ENCODE measurements at places on chromosomes 3 and 15.

DNA sequence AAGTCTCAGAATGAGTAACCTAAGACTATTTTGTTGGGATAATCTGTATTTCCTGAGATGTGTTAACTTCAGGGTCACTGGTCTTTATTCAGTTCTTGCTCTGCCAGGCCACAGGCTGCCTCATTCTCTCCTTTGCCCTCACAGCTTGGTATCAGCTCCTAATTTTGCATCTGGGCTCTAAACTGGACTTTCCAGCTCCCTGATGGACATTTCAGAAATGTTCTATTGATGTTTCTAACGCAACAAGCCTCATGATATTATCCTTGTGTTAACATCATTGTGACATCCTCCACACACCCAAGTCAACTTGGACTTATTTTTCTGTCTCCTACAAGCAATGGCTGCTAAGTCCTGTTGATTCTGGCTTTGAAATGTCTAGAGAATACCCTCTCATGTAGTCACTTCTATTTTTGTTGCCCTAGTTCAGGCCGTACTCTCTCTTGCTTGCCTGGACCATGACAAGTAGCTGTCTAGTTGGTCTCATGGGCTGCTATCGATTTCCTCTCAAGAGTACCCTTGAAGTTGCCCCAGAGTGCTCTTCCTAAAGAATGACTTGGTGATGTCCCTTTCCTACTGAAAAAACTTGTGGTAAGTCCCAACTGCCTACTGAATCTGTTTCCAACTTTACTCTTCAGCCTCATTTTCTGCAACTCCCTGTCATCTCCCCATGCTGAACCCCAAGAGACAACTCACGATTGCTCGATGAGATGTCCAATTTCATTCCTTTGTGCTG lies 52.7 kb downstream of the CHST2 start:
- DNase-seq, result no peak

- DNase-seq, result peak; percentile 34
These were observed 224.1 kb upstream of the TPRG1 start for GRCh38 chr3:188947401-188948280.

DNA sequence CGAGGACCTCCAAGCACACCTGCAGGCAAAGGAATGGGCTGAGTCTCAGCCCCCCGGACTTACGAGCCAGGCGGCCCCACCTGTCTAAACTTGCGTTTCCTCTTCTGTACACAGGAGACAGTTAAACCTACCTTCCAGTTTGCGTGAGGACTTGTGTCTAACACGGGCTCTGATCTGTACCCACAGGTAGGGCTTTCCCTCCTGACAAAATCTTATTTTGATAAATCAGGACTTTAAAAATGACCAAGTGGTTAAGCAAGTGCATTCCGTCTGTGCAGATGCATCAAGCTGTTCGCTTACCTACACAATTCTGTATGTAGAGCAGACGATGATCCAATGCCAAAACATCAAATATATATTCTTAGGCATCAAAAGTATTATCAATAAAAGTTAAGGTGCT lies 238.0 kb downstream of the XXYLT1 start:
- DNase-seq, result no peak

DNA sequence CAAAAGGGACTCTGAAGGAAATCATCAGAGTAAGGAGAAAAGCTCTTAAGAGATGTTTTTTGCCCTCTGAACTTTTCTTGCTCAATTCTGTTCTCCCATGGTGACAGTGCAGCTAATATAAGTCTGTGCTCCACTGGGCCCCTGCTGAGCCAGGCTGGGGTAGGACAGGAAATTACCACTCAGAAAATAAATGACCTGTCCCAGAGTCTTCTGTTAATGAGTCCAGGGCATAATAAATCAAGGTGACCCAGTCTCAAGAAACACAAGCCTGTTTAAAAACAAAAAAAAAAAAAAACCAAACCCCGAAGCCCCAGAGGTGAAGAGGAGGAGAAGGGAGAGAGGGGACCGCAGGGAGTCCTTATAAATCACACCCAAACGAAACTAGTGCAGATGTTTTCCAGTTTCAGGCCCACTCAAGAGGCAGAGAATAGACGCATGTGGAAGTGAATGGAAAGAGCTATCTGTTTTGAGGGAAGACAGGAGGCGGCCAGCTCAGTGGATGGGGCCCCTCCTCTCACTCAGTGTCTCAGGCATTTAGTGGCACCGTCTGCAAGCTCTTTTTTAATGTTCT lies 59.8 kb upstream of the BOC start:
- no peak for DNase-seq

GRCh38 chr3:47825590-47825989 lies 22.7 kb downstream of the DHX30 start:
- no peak for DNase-seq

DNA sequence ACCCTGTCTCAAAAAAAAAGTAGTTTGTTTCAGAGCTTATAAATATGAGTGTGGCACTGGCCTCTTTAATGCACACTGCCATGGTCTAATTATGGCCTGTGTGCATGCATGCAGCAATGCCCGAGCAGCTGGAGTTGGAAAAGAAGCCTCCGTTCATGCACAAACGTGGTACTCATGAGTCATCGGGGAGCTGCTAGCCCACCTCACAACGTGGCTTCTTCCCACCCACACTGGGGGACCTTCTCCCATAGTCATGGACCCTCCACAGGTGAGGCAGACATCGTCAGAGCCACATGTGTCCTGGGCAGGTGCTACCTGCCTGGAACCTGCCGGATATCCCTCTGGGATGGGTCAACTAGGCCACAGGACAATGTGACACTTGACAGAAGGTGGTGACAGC lies 66.7 kb downstream of the ATP10A start:
- no peak for DNase-seq

- no peak for DNase-seq
These were observed 79.5 kb upstream of the KCNMB2 start for GRCh38 chr3:178456621-178457285.

- no peak for DNase-seq
These were observed 107.8 kb downstream of the CTNNB1 start for GRCh38 chr3:41307065-41307464.

- DNase-seq, result no peak
These were observed 95.2 kb downstream of the NR1D2 start for GRCh38 chr3:24040311-24040710.

- DNase-seq, result peak; percentile 60
These were observed 7.9 kb downstream of the FAH start for GRCh38 chr15:80160570-80161156.

GRCh38 chr15:56168394-56168793 lies 75.3 kb downstream of the RFX7 start:
- no peak for DNase-seq

GRCh38 chr3:155495387-155495786 lies 201.9 kb upstream of the STRIT1 start:
- no peak for DNase-seq

DNA sequence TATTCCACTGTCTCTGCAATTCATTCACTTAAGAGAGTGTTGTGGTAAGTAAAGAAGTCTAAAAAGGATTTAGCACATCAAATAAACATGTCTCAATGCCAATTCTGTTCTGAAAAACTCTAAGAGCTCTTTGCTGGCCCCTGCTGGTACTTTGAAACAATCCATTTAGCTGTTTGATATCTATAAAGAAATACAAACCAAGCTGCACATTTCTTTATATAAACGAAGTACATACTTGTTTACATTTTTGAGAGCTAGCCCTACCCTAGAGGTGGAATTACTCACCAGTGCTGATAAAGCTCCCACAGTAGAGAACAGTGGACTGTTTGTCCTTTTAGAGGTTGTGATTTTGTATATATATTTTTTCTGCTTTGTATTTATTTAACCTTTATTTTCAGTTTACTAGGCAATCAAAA lies 75.5 kb downstream of the NEDD4 start:
- DNase-seq, result no peak

- no peak for DNase-seq
These were observed 26.3 kb downstream of the ALS2CL start for GRCh38 chr3:46667061-46667621.

GRCh38 chr3:15952543-15953175 lies 154.9 kb upstream of the ANKRD28 start:
- DNase-seq, result no peak

DNA sequence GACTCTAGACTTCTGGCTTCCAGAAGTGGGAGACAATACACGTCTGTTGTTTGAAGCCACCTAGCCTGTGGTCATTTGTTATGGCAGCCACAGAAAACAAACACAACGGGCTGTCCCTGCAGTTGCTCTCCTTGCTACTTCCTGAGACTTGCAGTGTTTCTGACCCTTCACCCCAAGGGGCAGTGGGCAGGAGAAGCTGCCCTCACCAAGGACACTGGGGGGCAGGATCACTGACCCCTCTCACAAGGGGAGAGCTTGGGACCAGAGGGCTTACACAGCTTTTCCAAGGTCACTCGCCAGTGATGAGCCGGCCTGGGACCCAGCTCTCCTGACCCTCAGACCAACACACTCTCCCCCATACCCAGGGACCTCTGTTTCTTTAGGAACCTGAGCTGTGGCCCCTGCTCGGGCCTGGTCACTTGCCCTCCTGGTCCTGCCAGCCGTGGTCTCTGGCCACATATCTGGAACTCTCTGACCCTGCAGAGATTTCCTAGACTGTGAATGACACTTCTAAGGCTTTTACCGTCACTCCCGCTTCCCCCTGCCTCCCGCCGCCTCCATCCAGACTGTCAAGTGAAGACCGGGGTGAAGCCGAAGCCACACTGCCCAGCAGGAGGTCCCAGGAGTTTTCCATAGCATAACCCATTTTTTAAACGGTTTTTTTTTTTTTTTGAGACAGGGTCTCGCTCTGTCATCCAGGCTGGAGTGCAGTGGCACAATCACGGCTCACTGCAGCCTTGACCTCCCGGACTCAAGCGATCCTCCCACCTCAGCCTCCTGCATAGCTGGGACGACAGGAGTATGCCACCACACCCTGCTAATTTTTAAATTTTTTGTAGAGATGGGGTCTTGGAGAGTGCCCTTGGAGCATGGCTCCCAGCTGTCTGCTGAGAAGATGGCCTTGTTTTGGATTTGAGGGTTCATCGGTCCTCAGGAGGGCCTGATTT lies 4.4 kb downstream of the ATP2B2 start:
- no peak for DNase-seq

DNA sequence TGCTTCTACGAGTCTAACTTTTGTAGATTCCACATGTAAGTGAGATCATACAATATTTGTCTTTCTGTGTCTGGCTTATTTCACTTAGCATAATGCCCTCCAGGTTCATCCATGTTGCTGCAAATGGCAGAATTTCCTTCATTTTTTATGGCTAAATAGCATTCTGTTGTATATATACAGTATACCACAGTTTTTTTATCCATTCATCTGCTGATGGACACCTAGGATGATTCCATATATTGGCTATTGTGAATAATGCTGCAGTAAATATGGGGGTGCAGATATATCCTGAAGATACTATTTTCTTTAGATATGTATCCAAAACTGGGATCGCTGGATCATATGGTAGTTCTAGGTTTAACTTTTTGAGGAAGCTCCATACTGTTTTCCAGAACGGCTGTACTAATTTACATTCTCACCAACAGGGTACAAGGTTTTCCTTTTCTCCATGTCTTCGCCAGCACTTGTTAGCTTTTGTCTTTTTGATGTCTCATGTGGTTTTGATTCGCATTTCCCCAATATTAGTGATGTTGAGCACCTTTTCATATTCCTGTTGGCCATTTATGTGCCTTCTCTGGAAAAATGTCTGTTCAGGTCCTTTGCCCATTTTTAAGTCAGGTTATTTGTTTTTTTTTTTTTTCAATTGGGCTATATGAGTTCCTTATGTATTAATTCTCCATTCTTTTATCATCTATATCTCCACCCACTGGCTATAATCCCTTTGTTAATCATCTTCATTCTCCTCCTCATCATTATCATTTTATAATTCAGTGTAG lies 26.9 kb downstream of the CHCHD4 start:
- no peak for DNase-seq

GRCh38 chr15:91981821-91982800 lies 128.6 kb downstream of the SLCO3A1 start:
- DNase-seq, result no peak

DNA sequence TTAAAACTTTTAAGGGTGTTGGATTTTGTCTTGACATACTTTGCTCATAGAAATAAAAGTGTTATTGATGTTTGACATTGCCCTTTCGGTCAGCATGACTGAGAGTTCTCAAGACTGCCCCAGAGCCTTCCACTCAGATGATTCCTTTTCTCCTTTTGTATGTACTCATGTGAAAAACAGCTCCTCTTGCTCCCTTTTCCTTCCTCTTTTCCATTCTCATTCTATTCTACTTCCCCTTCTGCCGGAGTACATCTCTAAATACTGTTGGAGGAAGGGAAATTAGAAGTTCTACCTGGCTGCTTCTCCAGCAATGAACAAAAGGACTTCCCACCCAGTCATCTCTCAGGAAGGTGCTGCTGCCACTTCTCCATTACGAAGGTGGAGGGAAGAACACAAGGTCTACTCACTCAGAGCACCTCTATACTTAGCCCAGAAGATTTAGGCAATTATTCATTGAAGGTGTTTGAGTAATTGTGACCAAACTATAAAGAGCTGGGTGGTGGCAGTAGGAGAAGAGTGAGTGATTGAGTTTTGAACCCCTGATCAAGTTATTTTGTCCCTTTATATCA lies 163.8 kb upstream of the MBNL1 start:
- DNase-seq, result no peak

DNA sequence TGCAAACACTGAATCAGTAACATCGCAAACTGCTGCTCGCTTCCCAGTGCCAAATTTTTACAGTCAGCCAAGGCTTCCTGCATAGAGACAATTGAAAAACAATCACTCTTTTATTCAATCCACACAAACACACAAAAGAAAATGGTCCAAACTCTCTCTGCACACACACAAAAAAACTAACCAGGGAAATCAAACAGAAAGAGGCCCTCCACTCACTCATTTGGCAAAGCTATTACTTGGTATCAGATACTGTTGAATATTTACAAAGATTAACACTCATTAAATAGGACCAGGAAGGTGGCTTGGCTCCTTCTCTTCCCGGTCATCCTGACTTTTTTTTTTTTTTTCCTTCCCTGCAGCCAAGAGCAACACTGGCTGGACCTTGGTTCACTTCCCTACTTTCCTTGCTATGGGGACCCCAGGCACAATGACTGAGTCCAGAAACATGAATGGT lies 62.4 kb upstream of the SPATA12 start:
- no peak for DNase-seq

GRCh38 chr15:79455361-79455760 lies 23.2 kb downstream of the MINAR1 start:
- DNase-seq, result no peak

DNA sequence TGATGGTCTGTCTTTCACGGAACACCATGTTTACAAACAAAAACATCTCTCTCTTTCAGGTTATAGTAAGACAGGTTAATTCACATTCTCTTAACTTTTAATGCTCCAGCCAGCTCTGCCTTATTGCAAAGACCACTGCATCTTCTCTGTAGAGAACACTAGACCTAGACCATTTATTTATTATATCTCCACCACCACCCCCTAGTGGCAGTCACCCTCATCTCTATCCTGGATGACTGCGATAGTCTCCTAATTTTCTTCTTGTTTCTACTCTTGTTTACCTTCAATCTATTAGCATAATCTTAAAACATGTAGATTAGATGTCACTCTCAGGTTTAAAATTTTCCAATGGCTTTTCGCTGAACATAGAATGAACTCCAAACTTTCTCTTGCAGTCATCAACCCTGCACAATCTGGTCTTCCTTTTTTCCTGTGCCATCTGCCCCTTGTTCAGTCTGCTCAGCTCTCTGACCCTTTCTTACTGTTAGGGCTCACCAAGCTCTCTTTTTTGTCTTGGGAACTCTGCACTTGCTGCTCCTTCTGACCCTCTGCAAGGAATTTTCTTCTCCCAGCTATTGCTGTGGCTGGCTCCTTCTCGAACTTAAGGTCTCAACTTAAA lies 155.6 kb downstream of the SQOR start:
- no peak for DNase-seq
